HFFc6 (cell line): ENCODE measurements at places on chromosomes 2 and 18.

DNA sequence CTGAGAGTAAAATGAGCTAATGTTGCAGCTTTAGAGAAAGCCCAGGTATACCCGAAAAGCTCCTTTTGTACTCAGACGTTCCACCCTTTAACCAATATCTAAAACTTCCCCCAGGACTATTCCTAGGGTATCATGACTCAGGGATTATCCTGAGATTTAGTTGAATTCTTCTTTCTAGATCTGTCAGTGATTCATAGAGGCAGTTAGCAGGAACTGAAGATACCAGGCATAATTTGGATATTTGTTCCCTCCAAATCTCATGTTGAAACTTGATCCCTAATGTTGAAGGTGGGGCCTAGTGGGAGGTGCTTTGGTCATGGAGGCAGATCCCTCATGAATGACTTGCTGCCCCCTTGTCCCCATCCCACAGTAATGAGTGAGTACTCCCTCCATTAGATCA is 161.2 kb upstream of the LRP1B start:
- DNase-seq, result no peak

DNA sequence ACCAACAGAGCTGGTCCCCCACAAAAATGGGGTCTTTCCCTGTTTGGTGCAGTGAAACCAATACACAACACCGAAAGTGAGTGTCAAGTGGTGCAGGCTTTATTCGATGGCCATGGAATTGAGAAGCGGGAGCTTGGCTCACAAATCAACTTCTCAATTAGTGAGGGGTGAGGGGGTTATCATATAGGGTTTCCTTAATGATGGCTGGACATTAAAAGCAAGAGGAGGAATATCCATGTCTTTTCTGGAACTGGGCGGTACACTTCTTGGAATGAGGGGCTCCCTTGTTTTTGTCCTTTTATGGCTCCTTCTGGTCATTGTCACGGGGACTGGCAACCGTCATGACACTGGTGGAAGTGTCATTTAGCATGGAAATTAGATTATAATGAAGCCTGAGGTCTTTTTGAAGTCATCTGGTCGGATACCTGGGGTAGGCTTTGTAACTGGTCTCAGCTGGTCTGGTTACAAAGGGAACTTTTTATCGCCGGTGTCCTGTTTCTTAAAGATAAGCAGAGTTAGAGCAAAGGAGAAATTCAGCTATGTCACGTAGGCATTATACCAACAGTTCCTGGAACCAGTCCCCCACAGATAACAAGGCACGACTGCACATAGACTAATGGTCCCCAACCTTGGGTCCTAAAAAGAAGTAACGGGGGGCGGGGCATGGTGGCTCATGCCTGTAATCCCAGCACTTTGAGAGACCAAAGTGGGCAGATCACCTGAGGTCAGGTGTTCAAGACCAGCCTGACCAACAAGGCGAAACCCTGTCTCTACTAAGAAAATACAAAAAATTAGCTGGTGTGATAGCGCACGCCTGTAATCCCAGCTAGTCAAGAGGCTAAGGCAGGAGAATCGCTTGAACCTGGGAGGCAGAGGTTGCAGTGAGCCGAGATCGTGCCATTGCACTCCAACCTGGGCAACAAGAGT is 93.5 kb upstream of the NDUFV2 start:
- no peak for DNase-seq

- no peak for DNase-seq
These were observed 31.6 kb downstream of the CYP26B1 start for GRCh38 chr2:72116081-72116533.

DNA sequence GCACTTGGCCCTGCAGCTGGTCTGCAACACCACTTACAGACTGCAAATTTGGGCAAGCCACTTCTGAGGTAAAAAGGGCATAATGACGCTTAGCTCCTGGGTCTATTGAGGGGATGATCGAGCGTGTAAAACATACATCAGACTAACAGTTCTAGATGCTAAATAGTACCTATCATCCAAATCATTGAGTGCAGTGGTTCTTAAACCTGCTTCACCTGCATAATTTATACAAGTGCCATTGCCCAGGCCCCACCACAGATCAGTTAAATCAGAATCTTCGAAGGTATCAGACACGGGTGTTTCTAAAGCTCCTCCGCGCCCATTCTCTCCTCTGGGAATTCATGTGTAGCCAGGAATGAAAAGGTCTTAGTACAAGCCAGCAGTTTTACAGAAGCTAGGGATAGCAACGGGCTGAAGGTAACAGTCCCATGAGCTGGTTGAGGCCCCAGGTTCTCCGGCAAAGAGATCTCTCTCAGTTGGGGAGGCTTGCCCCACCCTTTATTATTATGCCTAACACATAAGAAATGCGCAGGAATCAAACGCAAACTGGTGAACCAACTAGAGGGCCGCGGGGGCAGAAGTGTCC is 737 bp upstream of the RNF181 start:
- no peak for DNase-seq

DNA sequence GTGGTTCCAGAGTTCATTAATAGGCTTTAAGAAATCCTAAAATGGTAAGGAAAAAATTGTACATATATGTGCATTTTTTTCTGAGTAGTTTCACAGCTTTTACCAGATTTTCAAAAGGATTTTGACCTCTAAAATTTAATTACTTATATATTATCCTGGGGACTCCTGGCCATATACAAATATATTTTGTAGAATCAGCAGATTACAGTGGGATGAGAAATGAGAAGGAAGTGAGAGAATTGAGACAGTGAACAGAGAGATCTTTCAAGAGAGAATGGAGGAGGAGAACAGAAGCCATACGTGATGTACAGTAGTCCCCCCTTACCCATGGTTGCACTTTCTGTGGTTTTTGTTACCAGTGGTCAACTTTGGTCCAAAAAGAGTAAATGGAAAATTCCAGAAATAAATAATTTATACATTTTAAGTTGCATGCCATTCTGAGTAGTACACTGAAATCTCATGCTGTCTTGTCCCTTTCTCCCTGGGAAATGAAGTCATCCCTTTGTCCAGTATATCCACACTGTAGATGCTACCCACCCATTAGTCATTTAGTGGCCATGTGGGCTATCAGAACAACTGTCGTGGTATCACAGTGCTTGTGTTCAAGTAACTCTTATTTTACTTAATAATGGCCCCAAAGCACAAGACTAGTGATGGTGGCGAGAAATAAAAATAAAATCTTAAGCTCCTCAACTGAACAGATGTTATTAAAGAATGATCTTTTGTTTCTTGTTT is 130.4 kb upstream of the MYO3B start:
- DNase-seq, result no peak

DNA sequence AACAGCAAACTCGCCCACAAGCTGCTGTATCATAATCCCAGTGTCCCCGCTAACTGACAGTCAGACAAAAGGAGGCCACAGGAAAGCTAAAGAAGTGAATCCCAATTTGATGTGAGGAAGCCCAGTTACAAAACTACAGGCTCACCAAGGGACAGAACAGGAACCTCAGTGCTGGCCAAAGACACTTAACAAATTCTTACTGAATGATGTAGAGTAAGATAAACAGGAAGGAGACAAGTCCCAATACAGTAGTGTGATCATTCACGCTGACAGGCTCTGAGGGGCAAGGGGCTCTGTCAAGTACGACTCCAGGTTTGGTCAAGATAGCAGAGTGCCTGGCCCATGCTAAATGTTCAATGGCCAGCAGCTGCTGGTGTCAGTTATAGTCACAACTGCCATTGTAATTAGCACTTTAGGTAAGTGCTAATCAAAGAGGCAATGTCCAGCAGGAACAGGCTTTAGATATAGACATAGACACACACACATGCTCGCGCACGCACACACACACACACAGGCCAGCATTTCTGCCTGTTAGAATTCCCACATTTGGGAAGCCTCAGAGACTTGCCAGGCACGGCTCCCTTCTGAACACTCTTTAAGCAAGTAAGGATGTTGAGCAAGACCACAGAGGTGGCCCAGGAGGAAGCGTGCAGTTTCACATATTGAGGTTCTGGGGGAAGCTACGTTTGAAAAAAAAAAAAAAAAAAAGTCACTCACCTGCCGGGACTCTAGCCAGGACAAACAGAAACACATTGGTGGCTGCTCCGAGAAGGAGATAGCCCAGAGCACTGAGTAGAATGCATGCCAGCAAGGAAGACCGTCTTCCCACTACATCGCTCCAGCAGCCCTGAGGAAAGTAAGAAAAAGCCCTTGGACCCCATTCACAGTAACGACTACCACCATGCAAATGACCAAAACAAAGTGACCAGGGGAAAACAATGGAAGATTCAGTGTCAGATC is 35.4 kb upstream of the TMEM182 start:
- DNase-seq, result no peak

DNA sequence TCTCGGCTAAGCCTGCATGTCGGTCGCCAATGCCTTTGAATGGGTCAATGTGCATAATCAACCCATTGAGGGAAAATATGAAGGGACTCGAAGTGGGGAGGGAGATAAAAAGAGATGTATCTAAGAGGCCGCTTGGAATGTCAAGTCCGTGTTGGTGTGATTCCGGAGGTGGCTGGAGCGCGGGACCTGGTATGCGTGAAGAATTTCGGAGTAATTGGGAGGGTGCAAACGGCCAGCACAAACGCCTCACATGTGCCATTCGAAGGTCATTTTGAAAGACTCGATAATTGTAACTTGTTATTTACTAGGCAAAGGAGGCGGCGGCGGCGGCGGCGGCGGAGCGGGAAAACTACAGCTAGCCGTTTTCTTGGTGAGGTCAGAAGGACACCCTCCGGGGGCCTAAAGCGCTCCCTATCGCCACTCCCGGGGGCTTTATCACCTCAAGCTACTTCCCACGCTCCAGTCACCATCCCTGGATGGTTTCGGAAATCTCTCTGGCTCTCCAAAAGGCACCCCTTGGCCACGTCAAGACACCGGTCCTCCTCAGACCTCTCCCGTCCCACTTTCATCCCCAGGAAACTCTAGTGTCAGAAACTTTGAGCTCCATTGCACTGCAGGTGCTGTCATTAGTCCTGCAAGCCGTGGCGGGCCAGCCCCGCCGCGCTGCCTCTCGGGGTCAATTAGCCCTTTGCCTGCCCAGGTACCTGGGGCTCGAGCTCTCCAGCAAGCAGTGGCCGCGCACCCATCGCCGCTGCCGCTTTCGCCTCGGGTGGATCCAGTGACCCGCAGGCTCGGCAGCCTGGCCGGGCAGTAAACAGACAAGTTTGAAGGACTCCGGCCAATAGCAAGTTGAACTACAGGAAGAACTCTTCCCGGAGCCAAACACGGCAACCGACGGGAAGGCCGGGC is 1.5 kb downstream of the ERBB4 start:
- DNase-seq, result no peak

GRCh38 chr18:77206676-77207374 is 42.8 kb upstream of the GALR1 start:
- peak; percentile 19 for DNase-seq

GRCh38 chr2:206217743-206218142 is 56.7 kb upstream of the ZDBF2 start:
- no peak for DNase-seq

DNA sequence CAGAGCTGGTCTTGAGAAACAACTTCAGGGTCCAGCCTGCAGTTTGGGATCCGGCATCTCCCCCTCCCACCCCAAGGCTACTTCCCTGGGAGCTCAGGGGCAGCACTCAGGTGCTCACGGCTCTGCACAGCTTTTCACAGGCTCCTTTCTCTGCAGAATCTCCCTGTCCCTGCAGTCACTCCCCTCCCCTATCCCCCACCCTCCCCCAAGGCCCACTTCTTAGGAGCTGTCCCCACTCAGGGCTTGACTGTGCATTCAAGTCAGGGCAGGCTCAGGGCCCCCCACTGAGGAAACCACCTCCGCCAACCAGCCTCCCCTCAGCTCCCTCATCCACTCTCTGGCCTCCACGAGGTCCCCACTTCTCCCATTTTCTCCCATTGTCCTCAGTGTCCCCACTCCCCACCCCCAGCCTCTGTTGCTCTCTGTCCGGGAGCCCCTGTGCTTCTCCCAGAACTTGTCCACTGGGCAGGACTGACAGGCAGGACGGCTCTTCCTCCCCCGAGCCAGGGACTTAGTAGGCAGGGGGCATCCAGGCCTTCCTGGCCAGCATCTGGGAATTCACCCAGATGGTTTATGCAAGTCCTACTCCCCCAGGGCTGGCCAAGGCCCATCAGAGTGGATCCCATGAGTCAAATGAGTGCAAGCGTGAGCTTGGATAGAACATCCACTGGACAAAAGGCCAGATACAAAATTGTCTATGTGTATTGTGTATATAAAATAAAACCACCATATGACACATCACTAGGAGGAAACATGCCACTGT is 7.6 kb downstream of the NMUR1 start:
- no peak for DNase-seq

- DNase-seq, result no peak
These were observed 406.3 kb upstream of the HS6ST1 start for GRCh38 chr2:128724972-128725371.

GRCh38 chr2:195513119-195513518 is 143.9 kb upstream of the SLC39A10 start:
- no peak for DNase-seq

DNA sequence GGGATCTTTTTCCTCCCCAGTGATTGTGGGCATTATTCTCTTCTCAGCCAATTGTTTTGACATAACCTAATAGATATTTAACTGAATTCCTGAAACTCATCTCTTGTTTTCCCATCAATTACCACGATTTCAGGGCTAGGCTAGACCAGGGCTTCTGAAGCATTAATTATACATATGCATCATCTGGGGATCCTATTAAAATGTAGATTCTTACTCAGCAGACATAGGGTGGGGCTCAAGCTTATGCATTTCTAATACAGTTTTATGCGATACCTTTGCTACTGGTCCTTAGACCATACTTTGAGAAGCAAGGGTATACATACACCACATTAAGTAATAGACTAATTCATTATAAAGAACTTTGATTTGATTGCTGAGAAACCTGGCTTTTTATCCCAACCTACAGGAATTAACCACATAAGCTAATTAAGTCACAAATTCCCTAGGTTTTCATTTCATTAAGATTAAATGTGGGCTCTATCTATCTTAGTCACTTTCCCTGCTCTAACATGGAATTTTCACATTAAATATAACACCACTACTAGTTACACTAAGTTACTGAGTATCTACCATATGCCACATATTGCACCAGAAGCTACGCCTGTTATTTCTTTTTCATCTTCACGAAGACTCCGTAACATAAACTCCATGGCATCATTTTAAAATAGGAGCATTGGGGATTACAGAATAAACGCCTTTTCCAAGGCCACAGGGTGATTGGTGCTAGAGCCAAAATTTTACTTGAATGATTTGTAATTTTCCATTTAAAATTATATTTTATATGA is 417.5 kb downstream of the DPP10 start:
- DNase-seq, result no peak

DNA sequence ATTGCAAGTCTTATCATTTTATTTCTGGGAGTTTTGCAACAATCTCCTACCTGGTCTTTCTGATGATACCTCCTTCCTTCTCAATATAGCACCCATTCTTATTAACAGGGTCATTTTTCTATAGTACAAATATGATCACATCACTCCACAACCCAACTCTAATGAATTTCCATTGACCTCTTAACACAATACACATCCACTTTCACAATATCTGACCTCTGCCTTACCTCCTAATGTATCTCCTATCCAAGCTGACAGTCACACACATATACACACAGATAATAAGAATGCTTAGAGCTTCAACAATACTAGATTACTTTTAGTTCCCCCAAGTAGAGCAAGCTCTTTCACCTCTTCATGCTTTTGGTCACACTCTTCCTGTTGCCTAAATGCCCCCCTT is 40.9 kb downstream of the EVA1A start:
- DNase-seq, result no peak

GRCh38 chr18:6866552-6867085 is 137.1 kb downstream of the ARHGAP28 start:
- DNase-seq, result no peak
